ENCODE measurements at places on chromosomes 5 and 9.

DNA sequence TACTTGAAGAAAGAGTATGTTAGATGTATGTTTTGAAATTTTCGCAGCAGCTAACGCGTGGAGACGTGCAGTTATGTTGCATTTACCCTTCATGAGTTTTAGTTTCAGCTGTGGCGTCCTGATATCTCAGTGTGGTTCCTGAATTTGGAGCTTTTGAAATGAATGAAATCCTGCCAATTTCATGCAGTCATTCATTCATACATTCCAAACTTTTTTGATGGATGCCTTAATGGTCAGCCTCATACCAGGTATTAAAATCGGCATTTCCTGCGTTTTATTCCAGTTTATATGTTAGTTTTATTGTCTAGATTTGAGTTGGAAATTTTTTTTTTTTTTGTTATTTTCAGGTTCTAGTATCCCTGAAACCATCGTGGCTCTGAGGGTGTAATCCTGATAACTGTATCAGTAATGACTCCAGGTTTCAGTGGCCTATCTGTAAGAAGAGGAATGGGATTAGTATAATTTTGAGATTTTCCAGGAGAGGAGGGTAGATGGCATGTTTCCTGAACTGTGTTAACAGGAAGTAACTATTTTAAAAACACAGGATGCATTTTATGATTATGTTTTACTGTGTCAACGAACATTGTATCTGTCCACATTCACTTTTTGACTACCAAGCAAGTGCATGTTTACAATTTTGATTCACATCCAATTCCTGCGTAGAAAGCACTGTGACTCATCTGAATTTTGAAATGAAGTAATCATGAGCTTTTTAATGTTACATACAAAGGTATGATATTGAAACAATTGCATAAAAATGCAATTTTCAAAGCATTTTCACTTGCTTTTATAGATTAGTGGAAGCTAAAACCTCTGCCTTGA, 1.0 kb downstream of the FOCAD start:
- no peak for DNase-seq

- no peak for DNase-seq
Measured at GRCh38 chr5:139731281-139731680, 64.3 kb upstream of the PSD2 start.

GRCh38 chr5:142795251-142795650, 25.1 kb downstream of the ARHGAP26 start:
- peak; percentile 42 for DNase-seq

DNA sequence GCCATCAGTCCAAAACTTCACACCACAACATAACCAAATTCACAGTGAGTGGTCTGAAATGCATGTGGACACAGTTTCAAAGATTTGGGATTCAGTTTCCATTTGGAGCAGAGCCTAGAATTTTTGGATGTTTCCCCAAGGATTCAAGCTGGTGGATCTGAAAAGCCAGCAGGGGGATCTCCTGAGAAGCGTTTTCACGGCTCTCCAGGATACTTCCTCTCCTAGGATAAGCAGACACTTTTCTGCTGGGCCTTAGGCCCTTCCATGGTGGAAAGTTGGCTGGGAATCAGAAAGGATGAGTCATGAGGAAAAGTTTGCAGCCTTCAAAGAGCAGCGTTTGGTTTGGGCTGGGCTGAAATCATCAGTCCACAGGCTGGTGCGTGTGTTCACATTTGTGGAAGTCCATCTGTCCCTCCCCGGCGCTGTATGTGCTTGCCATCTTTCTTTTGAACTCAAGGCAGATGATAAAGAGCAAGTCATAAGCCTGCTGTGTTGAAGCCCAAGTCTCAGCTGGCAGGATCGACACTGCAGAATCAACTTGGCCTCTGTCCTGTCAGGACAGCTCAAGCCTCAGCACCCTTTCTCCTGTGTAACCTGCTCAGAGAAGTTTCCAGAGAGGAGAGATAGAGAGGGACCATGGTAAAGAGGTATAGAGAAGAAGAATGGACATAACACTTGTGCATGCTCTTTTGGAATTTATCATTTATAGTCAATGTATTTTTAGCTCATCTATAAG, 152.6 kb upstream of the MSX2 start:
- DNase-seq = no peak

DNA sequence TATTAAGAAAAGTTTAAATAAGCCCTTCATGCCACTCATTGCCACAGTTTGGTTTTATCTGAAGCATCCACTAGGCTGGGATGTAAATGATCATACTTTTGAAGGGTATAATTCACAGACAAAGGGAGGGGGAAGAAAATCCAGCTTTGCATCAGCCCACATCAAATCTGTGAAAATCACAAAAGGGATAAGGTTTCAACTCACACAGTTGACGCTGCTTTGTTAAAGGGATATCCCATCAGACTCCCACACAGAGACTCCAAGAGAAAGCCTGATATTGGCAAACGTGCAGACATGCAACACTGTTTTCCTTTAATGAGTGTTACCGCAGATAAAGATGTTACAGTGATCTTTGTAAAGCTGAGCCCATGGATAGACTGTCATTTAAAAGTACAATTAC, 602.9 kb downstream of the TLE1 start:
- DNase-seq = no peak

- DNase-seq = no peak
Measured at GRCh38 chr9:114047717-114048116, 30.4 kb downstream of the AMBP start.

DNA sequence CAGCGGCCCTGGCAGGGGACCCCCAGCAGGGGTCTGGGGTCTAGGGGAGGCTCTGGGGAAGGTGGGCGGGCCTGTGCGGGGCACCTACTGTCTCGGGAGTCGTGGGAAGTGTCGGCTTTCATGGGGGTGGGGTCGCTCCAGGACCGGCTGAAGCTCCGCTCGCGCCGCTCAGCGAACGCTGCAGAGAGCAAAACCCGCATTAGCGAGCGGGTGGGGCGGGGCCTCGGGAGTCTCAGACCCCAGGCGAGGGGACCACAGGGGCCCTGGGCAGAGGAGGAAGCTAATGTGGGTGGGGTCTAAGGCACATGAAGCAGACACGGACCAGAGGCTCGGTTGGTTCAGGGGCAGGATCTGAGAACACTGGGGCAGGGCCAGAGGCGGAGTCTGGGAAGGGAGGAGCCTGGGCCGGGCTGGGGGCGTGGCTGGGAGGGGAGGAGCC, 5.5 kb downstream of the NSMF start:
- DNase-seq = peak; percentile 61

- no peak for DNase-seq
Measured at GRCh38 chr5:132729896-132730295, 7.5 kb downstream of the KIF3A start.

- DNase-seq = no peak
Measured at GRCh38 chr5:167219298-167219697, 1072.1 kb upstream of the WWC1 start.

GRCh38 chr5:543755-544674, 19.8 kb upstream of the SLC9A3 start:
- DNase-seq = peak; percentile 7

DNA sequence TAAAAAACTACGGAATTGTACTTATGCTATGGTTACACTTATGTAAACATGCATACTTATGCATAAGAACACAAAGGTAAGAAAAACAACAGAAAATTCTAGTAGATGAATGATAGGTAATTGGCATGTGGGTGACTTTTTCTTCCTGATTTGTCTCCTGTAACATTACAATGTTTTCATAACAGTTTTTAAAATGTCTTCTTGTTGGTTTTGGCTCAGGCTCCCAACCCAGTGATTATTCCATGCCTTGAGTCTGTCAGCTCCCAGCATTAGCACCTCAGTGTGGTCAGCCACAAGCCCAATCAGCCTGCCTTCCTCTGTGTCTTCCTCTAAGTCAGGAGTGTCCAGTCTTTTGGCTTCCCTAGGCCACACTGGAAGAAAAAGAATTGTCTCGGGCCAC, 7.9 kb upstream of the FOXE1 start:
- DNase-seq = no peak

DNA sequence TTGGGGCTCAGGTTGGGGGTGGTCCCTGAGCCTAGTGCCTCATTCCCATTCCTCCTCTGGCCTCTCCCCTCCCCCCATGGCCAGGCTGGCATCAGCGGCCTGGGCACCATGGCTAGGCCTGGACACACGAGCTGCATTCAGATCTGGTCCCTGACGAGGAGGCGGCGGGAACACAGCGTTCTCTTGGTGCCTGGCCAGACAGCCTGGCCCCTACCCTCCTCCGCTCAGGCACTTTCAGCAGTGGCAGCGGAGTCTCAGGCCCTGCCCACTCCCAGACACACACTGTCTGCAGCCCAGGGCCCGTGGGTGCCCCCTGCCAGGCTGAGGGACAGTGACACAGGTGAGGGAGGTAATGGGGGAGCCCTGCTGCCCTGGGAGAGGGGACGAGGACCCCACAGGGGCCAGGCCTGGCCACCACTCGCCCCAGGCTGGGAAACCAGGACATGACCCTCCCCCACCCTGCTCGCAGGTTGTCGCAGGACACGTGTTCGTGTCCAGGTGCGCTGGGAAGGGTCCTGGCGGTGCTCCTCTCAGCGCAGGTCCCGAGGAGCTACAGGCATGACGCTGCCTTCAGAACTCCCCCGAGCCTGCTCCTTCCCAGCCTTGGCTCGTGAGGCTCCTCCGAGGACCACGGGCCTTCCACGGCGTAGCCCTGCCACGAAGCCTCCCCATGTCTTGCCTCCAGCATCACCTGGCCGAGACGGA, 19.9 kb upstream of the UBAC1 start:
- DNase-seq = no peak

DNA sequence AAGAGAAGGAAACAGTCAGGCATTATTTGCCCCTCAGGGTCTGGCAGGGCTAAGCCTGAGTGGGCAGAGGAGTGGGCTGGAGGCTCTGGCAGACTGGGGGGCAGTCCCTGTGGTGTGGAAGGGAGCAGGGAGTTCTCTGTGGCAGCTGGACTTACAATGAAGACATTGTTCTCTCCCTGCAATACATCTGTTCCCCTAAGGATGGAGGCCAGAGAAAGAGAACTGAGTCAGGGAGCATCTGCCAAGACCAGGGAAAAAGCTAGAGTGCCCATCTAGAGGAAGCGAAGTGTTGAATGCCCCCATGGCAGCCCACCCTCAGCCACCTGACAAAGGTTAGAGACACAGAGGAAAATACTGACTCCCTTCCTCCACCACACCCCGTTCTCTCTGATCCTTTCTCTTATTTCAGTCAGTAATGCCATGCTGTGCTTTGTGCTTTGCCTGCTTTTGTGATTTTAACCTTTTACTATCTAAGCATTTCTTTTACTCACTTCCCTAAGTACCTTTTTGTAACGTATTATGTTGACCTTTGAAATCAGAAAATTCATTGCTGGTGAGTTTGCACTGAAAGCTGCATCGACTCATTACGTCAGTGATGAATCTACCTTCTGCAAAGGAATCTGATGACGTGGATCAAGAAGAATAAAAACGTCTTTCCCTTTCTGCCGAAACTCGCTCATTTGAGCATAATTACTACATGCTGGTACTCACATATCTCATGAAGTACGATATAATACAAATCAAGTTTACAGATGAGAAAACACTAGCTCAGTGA, 76.0 kb downstream of the ACTL7B start:
- DNase-seq = no peak

GRCh38 chr9:90308691-90309090, 333.9 kb downstream of the DIRAS2 start:
- DNase-seq = no peak

GRCh38 chr5:1413211-1413610, 32.0 kb downstream of the SLC6A3 start:
- no peak for DNase-seq

DNA sequence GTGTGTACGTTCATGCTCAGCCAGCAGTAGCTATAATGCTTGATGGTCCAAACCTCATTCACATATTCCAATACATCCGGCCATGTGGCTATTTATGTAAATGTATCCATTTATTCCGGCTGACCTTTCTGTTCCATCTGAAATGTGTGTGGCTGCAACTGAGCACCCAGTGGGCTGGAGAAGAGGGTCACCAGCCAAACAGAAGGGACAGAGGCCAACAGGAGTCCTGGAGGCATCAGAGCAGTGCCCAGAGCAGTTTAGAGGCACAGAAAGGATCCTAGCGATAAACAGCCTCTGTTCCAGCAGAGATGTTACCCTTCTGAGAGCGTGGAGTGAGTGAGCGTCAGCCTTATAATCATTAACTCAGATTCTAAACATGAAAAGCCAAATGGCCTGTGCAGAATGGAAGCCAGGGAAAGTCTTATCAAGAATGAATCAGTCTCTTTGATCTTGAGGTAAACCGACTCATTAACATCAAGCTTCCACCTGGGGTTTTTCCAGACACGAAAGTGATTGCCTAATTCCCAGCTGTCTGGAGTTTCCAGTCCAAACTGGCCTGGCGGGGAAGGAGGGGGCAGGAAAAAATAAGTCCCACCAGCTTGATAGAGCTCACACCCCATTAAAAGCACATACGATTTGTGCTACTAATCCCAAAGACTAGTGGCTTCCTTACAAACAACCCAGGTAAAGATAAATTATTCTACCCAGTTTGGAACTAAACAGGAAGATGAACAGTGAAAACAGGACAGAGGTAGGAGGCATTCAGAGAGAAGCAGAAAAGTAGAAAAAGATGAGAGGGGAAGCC, 55.7 kb downstream of the SUSD1 start:
- no peak for DNase-seq

GRCh38 chr5:14738050-14738449, 73.5 kb downstream of the OTULIN start:
- no peak for DNase-seq

DNA sequence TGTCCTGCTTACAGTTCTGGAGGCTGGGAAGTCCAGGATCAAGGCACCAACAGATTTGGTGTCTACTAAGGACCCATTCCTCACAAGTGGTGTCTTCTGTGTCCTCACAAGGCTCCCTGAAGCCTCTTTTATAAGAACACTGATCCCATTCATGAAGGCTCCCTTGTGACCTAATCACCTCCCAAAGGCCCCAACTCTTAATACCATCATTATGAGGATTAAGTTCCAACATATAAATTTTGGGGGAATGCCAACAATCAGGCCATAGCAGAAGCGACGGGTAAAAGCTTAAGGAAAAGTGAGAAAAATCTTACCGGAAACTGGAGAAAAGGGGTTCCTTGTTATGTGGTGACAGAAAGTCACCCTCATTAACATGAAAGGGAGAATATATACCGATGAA, 11.2 kb downstream of the CTNNAL1 start:
- no peak for DNase-seq

DNA sequence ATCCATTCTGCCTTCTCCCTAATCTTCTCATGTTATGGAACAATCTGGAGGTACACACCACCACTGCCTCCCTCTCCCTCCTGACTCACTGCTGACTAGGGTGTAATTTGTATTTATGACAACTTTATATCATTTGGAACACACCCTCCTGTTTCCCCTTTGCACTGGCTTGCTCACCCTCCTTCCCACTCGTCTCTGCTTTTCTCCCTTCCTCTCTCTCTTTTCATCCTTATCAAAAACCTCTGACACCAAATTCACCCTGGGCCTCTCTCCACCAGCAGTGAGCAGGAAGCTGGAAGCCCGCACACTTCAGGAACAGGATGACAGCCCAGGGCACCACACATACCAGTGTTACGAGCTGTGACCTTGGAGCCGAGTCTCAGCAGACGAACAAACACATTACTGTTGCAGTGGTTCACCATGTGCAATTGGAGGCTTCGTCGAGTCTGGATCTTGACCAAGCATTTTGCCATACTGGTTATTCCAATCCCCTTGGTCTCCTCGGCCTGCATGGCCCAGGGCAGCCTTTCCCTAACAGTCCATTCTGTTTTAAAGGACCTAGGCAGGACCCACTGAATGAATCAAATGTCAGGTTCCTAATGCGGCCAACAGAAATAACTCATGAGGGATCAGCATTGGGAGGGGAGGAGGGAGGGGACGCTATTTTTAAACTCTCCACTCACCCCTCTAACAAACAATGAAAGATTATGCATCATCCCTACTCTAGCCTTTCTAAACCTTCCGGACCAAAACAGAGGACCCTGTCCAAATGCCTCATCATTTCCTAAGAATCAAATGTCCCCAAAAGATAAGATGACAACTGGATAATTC, 203.9 kb upstream of the RASEF start:
- no peak for DNase-seq
